ENCODE measurements at places on chromosomes 7 and 10.

DNA sequence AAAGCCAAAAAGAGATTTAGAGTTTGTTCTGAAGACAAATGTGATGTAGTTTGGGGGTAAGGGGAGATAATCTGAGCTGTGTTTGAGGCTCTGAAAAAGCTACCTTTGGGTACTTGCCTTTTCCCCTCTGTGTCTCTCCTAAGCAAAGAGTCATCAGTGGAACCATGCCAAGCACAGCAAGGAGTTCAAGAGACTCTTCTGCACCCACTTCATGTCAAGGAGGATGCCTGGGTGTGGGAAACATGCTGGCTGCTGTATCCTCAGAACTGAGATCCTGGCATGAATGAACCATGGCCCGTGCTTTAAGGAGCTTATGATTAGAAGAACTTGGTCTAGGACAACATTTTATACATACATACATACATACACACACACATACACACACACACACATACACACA, 142.9 kb downstream of the NOC3L start:
- no peak for DNase-seq

- DNase-seq: no peak
Measured at GRCh38 chr7:152590481-152590880, 85.5 kb downstream of the XRCC2 start.

DNA sequence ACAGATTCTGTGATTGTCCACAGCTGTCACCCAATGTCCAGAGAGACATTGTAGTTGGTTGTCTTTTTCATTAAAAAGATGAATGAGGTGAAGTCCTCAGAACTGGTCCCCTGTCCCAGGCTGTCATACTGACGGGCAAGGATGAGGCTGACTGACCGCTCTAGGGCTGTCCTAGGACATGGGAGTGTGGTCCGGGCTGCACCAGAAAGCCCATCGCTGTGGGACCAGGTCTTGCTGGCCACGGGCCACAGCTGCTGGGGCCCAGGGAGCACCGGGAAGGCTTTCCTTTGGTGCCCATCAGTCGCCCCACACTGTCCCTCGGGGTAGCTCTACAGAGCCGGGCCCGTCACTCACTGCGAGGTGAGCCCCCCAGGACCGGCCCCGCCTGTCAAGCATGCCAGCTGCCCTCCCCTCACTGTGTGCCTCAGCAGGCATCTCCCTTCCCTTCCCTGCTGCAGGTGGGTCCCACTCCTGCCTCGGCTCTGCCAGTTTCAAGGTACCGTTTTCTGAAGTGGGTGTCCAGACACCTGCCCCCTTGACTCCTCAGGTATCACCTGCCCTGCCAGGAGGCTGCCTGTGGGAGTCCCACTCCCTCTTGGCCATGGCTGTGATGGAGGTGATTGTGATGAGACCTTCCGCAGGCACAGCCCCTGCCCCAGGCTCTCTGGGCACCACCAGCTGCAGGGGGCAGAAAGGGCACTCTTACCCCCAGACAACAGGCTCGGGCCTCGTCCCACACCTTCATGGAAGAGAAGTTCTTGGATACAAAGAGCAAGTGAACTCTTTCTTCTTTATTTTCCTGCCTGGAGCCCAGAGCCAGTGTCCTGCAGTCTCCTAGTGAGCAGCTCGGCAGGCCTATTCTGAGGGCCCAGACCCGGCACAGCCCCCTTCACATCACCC, 21.7 kb downstream of the LRRC27 start:
- DNase-seq: no peak

- no peak for DNase-seq
Measured at GRCh38 chr10:113057948-113058522, 108.0 kb downstream of the TCF7L2 start.

DNA sequence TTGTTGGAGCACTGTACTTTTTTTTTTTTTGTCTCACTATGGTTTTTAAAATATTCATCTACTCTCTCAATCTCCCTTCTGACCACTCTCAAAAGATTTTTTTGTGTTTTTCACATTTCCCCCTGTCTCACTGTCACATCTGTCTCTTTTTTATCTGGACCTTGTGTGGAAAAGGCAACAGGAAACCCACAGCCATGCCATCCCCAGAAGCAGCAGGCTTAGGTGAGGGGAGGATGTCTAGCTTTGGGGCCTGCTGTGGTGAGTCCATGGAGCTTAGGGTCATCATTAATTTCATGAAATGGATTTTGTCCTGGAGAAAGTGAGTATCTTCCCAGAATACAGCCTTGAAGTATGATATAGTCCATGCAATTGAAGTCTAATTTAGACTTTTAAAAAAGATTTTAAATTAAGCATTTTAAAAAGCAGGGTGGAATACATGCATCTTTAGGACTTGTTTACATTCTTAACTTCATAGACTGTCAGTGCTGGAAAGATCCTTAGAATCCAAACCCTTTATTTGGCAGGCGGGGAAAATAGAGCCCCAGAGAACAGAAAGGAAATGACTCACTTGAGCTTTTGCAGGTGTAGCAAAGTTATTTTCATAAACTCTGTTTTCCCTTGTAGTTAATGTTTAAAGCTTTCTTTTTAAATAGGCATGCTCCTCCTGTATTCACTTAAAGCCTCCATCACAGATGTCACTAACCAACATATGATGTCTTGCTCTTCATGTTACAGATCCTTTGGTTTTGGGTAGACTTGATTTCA, 25.1 kb downstream of the MINDY4 start:
- no peak for DNase-seq

DNA sequence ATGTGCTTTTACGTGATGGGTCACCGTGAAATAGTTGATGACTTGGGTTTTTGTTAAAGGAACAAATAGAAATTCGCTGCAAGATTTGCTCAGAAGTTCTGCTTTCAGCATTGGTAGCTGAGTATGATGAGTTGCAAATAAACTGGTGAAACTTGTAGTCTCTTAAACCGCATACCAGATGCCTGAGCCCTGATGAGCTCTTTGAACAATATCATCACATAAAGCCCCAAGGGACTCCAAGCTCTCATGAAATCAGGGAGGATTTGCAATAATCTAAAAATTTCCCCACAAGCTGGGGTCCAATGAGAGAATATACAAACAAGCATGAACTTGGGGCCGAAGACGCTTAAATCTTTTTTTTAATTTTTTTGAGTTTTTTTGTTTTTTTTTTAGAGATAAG, 312.4 kb downstream of the CALN1 start:
- no peak for DNase-seq

Data from stimulated activated CD8-positive, alpha-beta memory T cell treated with anti-CD3 and anti-CD28 coated beads, Interleukin-15, amount 100 ng/mL, for 1 hour (primary cell).